Stimulated activated naive CD8-positive, alpha-beta T cell treated with anti-CD3 and anti-CD28 coated beads, Interleukin-15, Interleukin-2, amounts not matched to agents 100 U/mL and 50 U/mL, for 24 hours (primary cell): ENCODE measurements at places on chromosomes 4 and X.
A peak's percentile ranks its signal among the peaks of the same experiment; 100 is the strongest.

DNA sequence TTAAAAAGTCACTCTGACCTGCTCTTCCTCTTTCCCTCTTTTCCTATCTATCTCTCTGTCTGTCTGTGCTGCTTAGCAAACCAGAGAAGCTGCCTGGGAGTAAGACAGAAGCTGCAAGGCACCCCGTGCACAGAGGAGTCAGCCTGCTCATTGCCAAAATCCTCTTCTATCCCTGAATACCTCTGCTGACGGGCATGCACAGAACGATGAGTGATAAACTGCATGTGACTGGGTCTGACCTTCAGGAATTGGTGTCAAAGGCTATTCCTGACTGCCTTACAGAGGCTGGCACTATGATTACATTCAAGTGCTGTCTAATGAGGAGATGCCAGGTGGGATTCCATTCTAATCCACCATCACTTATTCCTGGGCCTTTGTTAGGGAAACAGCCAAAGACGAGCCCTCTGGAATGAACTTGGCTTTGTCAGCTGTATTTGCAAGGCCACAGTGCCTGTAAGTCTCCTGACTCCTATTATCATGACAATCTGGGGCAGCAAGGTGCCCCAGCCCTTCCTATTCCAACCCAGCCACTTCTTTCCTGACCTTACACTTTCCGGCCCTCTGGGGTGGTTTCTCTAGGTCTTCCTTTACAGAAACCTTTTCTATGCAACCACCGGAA is 45.4 kb upstream of the CTAG2 start:
- DNase-seq, result no peak

DNA sequence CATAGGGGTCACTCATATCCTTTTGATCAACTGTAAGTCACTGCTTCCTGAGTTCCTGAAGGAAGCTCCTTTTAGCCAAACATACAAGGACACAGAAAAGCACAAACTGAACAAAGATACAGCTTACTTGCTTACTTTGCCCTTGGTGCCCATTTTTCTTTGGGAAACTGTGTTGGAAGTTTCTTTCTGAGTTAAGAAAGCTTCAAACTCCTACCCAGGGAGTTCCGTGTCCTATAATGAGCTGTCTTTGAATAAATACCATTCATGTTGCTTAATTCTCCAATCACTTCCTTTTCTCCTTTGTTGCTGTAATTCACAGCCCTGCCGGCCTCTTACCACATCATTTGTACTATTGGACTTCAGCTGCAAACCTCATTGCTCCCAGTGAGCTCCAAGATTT is at the start of gene ADH4:
Gene ADH4 (minus strand): TSS at position 228 of the 400 bp plus-strand sequence. CDS start 75 bp downstream, at position 153.
- DNase-seq, result no peak

DNA sequence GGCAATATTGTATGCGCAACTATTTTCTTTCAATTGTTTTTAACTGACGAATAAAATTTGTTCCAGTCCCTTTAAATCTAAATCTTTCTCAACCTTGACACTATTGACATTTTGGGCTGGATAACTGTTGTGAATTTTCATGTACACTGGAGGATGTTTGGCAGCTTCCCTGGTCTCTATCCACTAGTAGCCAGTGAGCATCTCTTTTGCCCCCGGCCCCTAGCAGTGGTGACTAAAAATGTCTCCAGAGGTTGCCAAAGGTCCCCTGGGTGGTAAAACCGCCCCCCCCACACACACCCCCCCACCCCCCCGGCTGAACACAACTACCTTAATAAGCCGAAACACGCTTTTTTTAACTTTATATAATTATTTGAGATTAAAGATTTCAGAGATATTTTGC is 514 bp downstream of the FANCB start:
- DNase-seq, result peak; percentile 5

DNA sequence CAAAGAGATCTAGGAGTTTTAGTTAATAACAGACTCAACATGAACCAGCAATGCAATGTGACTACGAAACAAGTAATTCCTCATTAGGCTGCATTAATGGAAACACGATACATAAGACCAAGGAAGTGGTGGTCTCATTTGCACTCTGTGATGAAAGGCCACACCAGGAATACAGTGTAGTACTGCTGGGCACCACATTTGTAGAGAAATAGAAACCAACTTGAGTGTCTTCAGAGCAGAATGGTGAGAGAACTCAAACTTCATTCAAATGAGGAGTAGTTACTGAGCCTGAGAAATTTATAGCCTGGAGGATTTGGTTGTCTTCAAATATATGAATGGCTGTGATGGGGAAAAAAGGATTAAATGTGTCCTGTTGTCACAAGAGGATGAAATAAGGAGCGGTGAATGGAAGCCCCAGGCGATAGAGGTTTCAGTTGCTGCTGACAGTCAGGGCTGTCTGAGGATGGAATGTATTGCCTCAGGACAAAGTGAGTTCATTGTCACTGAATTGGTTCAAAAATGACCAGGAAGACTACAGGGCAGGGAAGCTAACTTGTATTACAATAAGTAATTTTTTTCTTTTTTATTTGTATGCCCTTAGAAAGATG is 50.9 kb downstream of the NFKB1 start:
- DNase-seq, result no peak

GRCh38 chr4:176745902-176746301 is 46.8 kb downstream of the VEGFC start:
- no peak for DNase-seq

- no peak for DNase-seq
Observed at GRCh38 chr4:177770776-177771175, 328.5 kb upstream of the AGA start.

GRCh38 chr4:55340266-55340665 is 5.8 kb upstream of the SRD5A3 start:
- DNase-seq, result no peak

DNA sequence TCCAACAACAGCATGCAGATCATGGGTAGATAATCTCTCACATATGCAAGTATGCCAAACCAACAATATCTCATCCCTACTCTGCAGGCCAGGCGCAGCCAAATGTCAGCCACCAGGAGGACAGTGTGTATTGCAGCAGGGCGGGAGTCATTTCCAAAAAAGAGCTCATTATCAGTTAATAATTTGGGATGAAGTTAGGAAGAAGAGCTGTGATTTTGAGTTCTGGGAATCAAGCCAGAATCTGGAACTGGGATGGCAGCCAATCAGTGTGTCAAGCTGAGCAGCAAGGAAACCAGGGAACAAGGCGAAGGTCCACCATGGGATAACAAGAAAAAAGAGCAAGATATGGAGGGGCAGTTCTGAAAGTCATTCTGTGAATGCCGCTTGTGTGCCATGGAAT is 88.2 kb upstream of the CAMK2D start:
- no peak for DNase-seq

GRCh38 chr4:84495118-84495793 is 3.8 kb downstream of the NKX6-1 start:
- no peak for DNase-seq

DNA sequence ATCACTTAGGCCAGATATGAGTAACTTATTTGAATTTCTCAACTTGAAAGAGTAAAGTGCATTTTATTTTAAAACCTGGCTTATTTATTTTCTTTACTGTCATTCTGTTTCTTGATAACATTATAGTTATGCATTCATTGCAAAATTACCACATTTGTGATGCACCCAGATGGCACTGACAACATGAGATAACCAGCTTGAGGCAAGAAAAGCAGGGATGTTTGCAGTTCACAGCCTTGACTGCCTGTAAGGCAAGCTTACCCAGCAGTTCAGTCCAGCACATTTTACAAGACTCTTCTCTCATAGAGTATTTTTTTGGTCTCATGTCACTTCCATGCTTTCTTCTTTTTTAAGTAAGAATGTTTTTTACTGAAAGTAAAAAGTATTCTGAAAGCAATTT is 25.3 kb upstream of the EPGN start:
- DNase-seq, result no peak

GRCh38 chr4:67125636-67126514 is 419.4 kb downstream of the CENPC start:
- DNase-seq, result no peak

DNA sequence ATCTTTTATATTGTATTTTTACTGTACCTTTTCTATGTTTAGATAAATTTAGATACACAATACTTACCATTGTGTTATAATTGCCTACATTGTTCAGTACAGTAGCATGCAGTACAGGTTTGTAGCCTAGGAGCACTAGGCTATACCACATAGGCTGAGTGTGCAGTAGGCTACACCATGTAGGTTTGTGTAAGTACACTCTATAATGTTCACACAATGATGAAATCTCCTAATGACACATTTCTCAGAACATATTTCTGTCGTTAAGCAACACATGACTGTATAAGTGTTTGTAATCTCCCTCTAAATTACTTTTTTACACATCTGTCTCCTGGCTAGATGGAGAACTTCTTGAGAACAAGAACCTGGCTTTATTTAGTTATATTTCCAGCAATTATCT is 40.3 kb downstream of the UCHL1 start:
- no peak for DNase-seq

DNA sequence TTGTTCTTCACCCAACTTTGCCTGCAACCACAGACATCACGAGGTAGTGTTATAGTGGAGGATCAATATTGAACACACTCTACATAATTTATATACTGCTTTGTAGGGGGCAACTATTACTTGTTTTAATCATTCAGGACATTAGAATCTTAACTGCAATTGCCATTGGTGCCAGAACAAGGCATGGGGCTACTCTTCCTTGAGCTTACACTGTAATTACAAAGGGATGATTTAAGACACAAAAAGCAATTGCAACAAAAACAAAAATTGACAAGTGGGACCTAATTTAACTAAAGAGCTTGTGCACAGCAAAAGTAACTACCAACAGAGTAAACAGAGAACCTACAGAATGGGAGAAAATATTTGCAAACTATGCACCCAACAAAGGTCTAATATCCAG is 24.0 kb upstream of the DDX53 start:
- no peak for DNase-seq

DNA sequence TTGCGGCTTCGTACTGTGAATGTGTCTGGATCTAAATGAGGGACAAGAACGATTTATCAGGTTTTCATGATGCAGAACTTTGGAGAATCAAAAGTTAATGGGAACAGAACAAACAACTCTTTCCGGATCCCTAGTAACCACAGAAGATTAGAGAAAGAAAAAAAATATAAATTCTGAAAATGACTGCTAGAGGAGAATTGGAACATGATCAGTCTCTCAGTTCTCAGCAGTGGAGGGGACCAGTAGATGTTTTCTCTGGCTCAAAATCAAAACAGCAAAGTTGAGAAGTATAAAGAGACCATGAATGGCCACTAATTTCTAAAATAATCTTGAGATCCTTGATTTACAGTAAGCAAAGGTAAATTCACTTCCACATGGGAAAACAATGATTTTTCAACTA is 38.1 kb upstream of the GK2 start:
- no peak for DNase-seq

GRCh38 chrX:153637121-153638040 is 9.6 kb upstream of the DUSP9 start:
- no peak for DNase-seq

GRCh38 chrX:13483773-13484172 is 85.6 kb upstream of the EGFL6 start:
- DNase-seq, result no peak

DNA sequence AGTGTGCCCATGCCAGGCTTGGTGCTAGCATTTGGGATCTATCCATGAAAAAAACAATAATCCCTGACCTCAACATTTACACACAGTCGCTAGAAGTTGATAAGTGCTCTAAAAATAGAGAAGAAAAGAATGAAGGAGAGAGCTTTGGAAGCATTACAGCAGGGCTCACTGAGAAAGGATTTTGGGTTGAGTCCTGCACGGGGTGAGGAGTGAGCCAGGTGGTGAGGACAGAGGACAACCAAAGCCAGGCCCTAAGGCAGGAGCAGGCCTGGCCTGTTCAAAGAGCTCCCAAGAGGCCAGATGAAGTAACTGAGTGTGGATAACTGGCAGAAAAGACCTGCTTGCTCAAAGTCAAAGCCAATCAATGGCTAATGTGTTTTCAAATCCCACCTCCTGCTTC is 20.7 kb upstream of the PROM1 start:
- no peak for DNase-seq

GRCh38 chrX:41322821-41323603 is 10.9 kb upstream of the DDX3X start:
- DNase-seq, result no peak

DNA sequence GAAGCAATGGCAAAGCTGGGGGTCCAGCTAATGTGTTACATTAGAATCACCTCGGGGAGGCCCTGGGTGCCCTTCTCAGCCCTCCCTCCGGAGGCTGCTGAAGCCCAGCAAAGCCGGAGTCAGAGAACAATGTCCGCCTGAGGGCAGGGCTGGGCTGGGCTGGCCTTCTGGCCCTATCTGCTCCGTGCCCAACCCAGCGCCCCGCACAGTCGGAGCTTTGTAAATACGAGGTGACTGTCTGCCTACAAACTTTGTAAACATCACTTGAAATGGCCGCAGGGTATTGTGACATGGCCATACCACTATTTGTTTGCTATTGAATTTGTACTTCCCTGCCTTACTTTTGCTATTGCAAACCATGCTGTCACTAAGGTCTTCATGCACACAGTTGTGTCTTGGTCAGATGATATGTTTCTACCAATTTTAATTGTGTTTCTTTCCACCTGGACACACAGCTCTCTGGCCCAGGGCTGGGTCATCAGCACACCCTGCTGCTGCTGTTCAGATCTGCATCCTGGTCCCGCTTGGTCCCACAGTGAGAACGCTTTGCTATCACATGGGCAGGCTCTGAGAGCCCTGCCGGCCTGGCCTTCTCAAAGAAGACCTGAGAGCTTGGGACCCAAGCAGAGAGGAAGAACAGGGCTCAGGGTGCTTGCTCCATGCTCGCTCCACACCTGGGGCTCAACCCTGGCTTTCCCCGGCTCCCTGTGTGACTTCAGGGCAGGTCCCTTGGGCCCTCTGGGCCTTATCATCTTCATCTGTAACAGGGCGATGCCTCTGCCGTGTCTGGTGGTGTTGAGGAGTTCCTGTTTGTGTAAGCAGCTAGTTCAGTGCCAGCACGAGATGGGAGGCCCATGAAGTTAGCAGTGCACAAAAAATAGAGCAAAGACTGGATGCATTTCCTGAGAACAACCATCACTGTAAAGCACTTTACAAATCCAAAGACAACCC is 2.3 kb downstream of the S100P start:
- DNase-seq, result no peak

DNA sequence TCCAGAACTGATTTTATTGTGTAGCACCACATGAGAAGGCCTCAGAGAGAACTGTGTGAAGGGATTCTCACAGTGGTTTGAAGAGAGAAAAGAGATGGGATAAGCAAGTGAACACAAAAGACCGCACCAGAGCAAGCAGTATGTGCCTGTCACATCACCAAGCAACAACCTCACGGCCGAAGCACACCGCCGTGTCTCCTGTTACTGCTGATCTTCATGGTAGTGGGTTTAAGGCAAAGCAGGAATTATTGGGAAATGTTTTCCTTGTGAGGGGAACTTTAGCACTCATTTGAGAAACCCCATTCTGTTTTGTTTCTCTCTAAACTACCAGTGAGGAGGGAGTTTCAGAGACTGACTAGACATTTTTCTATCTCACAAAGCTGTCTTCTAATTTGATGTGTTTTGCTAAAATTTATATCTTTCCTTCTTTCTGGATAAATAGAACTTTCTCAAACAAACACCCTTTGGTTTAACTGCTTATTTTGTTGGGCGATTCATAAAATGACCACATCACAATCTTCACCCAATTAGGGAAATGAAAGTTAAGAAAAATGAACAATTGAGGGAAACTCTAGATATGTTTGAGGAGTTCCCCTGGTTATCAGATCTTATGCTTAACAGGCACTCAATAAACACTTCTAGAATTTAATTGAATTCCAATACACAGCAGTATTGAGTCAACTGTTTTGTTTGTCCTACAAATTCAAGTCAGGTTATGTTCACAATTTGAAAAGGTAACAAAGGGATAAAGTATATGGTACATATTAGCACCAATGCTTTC is 16.5 kb downstream of the SH3KBP1 start:
- DNase-seq, result no peak

GRCh38 chr4:109691411-109691920 is 11.8 kb downstream of the CASP6 start:
- no peak for DNase-seq

- DNase-seq, result no peak
Observed at GRCh38 chr4:83738895-83739294, 203.0 kb downstream of the GPAT3 start.
